ENCODE measurements at places on chromosomes 13 and 19.

DNA sequence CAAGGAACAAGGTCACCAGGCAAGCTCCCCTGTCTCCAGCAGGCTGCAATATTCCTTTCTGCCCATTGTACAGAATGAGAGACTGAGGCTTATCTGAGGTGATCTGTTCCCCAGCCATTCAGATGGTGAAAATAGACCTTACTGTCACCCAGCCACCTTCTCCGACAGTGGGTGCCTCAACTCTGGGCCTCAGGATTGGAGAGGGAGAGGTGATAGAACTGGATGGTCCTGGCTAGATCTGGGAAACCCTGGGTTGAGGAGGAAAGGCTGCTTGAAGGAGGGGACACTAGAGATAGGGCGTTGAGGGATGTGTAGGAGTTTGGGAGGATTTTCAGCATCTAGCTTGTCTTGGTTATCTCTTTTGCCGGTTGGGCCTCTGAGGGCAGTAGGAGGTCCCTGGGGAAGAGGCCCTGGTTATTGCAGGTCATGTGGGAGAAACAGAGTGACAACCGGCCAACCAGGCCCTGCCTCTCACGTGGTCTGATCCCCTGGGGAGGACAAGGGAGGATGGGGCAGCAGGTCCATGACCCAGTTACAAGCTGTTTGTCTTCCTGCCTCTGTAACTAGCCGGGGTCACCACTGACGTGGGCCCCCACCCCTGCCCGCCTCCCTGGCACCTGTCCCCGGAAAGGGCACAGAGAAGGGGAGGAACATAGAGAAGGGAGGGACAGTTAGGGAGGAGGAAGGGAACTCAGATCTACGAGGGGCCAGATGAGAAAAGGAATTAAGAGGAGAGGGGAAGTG is 8.2 kb downstream of the NFIC start:
- no peak for DNase-seq

- DNase-seq = no peak
These were observed 192.1 kb upstream of the GPR12 start for GRCh38 chr13:26952551-26953143.

- DNase-seq = no peak
These were observed 30.5 kb downstream of the ZIC5 start for GRCh38 chr13:99941086-99941485.

- DNase-seq = no peak
These were observed 13.5 kb upstream of the GAS6 start for GRCh38 chr13:113877149-113877990.

GRCh38 chr19:57850553-57851017 is 926 bp downstream of the ZNF587 start:
- no peak for DNase-seq

GRCh38 chr13:95485045-95485517 is 67.4 kb upstream of the CLDN10 start:
- no peak for DNase-seq

GRCh38 chr13:41011382-41011956 is 7.6 kb downstream of the ELF1 start:
- no peak for DNase-seq
